ENCODE measurements at places on chromosomes 4 and X.

- no peak for DNase-seq
Measured at GRCh38 chrX:22109442-22109841, 77.3 kb downstream of the PHEX start.

DNA sequence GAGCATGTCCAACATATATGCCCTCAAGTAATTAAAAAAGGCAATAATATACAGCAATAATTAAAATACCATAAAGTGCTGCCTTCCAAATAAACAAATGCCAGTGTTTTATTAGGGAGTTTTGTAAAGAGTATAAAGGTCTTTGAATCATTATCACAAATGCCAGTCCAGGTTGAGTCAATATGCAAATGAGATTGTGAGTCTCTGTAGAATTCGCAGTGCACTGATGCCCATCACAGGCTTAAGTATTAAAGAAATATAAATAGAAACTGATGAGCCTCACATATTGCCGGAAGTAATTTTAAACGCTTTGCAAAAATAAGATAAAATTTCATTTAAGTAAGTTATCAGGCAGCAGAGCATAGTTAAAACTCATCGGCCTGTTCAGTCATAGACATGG lies 205.0 kb upstream of the TECRL start:
- DNase-seq = no peak

- DNase-seq = no peak
Measured at GRCh38 chr4:123127218-123127617, 204.8 kb upstream of the NUDT6 start.

- DNase-seq = no peak
Measured at GRCh38 chr4:128690011-128690410, 119.5 kb upstream of the JADE1 start.

- no peak for DNase-seq
Measured at GRCh38 chrX:11437642-11438379, 144.6 kb downstream of the AMELX start.

DNA sequence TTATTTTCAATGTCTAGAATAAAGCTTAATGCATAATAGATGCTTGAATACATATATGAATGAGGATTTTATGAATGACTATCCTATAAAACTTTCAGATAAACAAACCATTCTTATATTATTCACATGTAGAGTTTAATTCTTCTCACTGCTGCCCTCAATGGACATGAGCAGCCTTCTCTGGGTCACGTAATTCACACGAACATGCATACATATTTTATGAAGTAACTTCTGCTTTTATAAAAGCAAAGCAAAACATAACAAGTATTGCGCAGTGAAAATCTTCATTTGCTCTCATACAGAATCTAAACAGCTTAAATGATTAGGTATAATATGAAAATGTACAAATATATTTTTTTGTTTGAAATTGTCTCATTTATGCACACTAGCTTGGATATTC lies 116.7 kb downstream of the TMA16 start:
- no peak for DNase-seq

GRCh38 chrX:134718105-134718965 lies 60.1 kb upstream of the PLAC1 start:
- DNase-seq = no peak

DNA sequence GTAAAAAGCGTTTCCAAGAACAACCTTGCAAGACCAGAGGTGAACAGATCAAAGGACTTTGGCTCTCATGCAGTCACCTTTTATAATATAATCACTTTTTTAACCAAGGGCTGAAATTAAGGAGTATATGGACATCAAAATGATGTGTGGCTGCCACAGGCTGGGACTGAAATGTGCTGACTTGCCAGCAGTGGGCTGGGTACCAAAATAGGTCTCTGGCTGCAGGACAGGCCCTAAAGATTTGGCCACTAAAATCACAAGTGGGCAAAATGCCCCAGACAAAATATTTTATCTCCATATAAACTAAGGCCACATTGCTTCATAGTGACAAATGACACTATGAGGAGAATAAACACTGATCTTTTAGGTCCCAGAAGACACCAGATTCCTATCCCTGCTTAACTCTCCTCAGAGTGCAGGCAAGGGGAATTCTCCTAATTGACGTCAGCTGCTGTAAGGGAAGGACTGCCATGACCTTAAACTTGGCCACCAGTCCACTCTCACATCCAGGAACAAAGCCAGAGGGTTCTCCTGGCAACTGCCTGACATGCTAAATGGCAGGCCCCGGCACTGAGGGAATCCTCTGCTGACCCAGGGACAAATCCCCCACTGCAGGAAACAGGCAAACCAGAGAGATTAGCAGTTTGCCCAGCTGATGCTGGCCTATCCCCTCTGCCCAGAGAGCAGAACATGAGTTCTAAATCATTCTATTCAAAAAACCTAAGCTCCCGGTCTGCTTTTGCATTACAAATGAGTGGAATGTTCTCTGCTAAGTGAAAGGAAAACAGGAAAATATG lies 155.8 kb downstream of the PPP3CA start:
- DNase-seq = no peak

DNA sequence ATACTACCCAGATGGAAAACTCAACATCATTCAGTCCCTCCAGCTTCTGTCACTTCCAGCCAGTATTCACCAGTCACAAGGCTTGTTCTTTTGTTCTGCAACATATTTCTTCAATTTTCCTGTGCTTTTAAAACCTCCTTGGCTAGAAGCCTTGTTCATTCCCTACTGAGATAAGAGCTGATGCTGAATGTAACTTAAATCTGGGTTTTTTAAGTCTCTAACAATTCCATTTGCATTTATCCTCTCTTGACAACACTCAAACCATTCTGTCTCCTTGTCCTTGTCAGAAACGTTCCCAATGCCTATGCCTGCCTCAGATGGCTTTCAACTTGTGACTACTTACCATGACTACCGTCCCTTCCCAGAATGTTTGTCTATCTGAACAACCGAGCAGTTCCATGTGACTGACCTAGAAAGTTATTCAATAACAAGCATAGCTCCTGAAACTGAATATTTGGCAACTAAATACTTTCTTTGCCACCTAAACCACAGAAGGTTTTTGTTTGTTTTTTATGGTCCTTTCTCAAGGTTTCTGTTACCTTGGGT lies 682.9 kb upstream of the GALNTL6 start:
- no peak for DNase-seq

- no peak for DNase-seq
Measured at GRCh38 chrX:108701633-108702032, 34.7 kb downstream of the IRS4 start.

GRCh38 chr4:171016145-171016544 lies 797.1 kb upstream of the GALNTL6 start:
- DNase-seq = no peak

DNA sequence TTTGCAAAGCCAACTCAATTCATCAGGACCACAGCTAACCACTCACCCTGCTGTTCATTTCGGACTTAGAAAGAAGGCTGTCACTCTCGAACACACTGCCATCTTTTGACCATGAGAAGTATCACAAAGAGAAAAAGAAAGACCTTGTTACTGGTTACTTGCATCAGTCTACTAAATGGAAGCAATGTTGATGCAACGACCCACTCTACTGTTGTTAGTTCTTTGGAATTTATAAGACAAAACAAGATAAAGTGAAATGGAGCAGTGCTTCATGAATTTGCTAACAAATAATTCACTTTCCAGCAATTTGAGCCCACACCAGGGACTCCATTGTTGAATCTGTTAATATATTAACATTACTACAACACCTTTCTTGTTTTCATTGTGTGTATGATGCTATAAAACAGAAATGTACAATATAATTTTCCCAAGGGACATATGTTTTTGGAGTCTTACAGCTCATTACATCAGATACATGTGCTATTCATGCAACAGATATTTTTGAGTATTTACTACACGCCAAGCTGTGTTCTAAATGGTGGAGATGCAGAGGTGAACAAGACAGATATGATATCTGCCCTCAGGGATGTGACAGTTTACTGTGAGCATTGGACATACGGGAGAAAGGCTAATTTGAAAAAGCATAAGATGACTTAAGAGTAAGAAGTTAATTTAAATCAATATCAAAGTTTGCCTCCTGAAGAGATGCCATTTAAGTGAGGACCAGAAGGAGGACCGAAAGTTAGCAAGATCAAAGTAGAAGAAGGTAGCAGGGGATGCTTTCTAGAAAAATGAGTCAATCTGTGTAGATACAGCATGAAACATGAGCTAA lies 87.2 kb downstream of the AREG start:
- DNase-seq = no peak

- DNase-seq = no peak
Measured at GRCh38 chr4:38413524-38414341, 250.3 kb upstream of the KLF3 start.

GRCh38 chrX:153883163-153883843 lies 2.7 kb downstream of the L1CAM start:
- DNase-seq = no peak

DNA sequence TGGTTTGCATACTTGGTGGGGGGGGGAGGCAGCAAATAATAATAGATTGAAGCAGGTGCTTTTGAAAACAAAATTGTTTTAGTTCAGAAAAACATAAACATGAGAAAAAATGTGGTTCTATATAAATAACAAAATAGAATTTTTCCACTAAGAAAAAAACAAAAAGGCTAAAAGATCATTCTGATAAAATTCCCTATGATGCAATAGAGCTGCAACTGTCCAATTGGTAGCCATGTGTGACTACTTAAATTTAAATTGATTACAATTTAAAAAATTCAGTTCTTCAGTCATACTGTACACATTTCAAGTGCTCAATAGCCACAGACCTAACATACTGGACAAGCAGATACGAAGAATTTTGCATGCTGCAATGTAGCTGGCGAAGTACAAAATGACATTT lies 11.0 kb downstream of the TRMT10A start:
- DNase-seq = no peak

GRCh38 chrX:153426204-153426603 lies 14.9 kb downstream of the ZFP92 start:
- DNase-seq = no peak

DNA sequence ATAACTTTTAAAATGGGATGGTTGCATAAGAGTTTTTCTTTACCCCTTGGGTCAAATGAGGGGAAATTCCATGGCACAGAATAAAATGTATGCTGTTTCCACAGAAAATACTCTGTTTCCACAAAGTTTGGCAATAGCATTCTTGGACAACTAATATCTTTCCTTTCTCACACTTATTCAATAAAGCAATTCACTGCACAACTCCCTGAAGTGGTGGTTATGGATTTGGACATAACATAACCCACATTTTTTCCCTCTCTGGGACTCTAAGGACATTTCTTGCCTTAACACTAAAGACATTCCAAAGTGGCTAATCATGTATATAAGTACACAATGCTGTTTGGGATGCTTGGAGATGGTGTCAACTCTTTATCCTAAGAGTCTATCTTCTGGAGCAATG lies 51.7 kb upstream of the GPM6B start:
- DNase-seq = no peak

DNA sequence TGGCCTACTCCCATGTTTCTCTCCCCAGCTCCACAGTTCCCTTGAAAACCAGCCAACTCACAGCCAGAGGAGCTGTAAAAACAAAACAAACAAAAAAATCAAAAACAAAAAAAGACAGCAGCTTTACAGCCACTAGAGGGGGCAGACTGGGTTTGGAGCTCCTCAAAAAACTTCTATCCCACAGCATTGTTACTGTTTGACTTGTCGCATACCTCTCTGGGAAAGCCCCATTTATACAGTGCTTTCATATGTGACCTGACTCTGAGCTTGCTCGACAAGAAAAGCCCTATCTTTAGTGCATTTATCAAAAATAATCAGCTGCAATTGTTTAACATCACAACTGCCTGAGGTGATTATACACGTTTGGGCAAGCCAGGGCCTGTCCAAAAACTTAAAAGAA lies 21.6 kb downstream of the TSPAN6 start:
- DNase-seq = no peak

- DNase-seq = no peak
Measured at GRCh38 chr4:56200275-56200674, 187.0 kb downstream of the AASDH start.

GRCh38 chr4:151933122-151933827 lies 172.5 kb upstream of the GATB start:
- DNase-seq = no peak

- no peak for DNase-seq
Measured at GRCh38 chr4:102180046-102180445, 165.2 kb downstream of the SLC39A8 start.

- DNase-seq = no peak
Measured at GRCh38 chr4:42152507-42153504, at the start of gene BEND4. Gene BEND4, minus strand, starts transcription at chr4:42152655. Its CDS starts 512 bp downstream, at chr4:42152143.

DNA sequence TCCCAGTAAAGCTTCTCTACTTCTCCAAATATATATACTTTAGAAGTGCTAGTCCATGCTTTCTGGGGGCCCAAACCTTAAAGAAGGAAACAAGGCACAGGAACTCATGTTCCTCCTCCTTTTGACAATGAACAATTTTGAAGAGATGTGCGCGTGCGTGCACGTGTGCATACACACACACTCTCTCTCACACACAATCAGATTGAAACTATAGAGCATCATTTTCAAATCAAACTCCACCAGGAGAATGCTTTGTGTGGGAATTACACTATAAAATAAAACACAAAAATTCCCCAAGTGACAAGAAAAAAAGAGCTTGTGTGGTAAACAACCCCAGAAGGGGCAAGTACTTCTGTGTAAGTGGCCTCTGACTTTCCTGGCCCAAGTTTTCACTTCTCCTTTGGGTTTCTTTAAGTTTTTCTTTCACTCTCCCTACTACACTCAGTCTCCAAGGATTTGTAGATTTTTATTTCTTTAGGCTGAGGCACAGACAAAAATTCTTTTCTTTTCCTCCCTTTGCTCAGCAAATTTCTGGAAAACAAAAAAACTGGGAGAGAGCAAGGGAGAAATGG lies 46.6 kb upstream of the SHISA3 start:
- no peak for DNase-seq

DNA sequence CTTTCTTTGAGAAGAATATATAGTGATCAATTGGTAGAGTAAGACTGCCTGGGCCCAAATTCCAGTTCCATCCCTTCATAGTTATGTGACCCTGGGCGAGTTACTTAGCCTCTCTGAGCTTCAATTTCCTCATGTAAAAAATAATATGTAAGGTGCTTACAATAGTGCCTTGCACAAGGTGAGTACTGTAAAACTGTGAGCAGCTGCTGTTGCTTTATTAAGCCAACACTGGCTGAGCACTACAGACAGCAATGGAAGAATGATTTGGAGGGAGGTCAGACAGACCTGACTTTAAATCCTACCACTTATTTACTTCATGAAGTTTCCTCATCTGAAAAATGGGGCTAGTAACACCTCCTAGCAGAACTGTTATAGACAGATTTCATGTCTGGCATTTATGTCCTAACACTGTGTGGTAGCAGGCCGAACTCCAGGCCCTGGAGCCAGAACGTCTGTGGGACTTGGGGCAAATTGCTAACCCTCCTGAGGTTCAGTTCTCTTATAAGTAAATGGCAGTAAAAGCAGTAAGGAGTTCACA lies 53.8 kb downstream of the RNF150 start:
- DNase-seq = no peak

- peak; percentile 14 for DNase-seq
Measured at GRCh38 chr4:7194251-7195140, 2.2 kb downstream of the SORCS2 start.

DNA sequence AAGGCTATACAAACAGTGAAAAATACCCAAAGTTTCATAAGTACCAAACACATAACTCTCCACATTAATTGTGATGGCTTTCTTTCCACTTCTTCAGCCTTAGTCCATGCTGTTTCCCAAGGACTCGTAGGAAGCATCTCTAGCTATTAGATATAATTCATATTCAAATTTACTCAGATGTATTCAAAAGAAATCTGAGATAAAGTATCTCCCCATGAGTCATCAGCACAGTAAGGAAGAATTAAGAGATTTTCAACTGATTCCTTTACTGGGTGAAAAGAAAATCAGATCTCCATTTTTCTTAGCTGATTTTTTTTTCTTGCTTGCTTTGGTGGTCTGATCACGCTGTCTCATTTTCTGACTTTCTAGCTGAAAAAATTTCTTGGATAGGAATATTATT lies 71.7 kb downstream of the MID1 start:
- no peak for DNase-seq

- DNase-seq = no peak
Measured at GRCh38 chr4:158172261-158173258, at the start of gene GASK1B. Gene GASK1B, minus strand, starts transcription at chr4:158173025. Its CDS starts 1,650 bp downstream, at chr4:158171375.

Data from stimulated activated CD4-positive, alpha-beta T cell treated with anti-CD3 and anti-CD28 coated beads, TNF-alpha, amount 100 ng/mL, for 24 hours (primary cell).